Upper lobe of left lung (tissue), 6 donors: ENCODE measurements at places on chromosomes 1 and 21. TPM values are rescaled to one million over a fixed set of nuclear protein-coding genes. Genes with fewer than 3 reads are reported as not detected.

- no peaks in the 10 kb centered on the region for H3K36me3 ChIP-seq
- no peaks in the 10 kb centered on the region for H3K27me3 ChIP-seq
- DNase-seq, result no peak
- H3K27ac ChIP-seq, result peak overlapping the region; percentile 82
Measured at GRCh38 chr1:50976111-50976889, 6.3 kb downstream of the CDKN2C start.

- no peak overlapping the region for H3K4me3 ChIP-seq
- no peaks in the 10 kb centered on the region for H3K36me3 ChIP-seq
- no peaks in the 10 kb centered on the region for H3K27me3 ChIP-seq
- H3K27ac ChIP-seq, result no peak overlapping the region
- no peak for DNase-seq
Measured at GRCh38 chr1:232432313-232432712, 197.6 kb downstream of the SIPA1L2 start.

DNA sequence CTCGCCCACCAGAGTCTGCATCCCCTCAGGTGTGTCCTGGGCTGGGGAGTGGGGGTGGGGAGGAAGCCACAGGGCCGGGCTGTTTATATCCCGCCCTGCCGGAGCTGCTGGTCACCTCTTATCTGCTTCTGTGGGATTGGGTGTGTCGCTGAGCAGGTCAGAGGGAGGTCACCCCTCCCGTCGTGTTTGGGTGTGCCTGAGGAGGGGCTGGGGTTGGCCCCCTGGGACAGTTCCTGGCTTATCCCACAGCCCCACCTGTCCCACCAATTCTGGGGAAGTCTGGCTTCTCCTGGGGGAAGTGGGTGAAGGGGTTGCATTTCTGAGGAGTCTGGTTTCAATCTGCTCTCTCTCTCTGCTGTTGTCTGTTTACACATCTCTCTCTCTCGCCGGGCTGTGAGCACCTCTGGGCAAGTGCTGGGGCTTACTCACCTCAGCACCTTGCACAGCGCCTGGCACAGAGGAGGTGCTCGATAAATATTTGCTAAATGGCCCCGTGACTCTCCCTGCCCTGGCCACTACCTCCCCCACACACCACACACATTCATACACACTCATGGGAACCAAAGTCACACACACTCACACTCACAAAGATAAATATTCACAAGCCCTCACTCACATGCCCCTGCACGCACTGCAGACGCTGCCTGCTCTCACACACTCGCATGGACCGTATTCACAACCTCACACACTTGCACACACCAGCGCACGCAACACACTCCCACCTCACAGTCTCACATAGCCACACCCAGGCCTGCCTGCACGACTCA, 8.3 kb downstream of the ELF3 start:
- peak; percentile 94 for DNase-seq
- H3K27me3 ChIP-seq, result no peaks in the 10 kb centered on the region
- no peaks in the 10 kb centered on the region for H3K4me1 ChIP-seq

The COQ8A gene
- total RNA-seq, result 48.8 TPM

The GBP7 gene
- total RNA-seq, result not detected

- H3K4me1 ChIP-seq, result peaks cover 73% of the 10 kb centered on the region
- no peak for DNase-seq
- no peak overlapping the region for H3K4me3 ChIP-seq
- peak overlapping the region; percentile 85 for H3K27ac ChIP-seq
- H3K27me3 ChIP-seq, result no peaks in the 10 kb centered on the region
Measured at GRCh38 chr1:155966135-155966534, 12.2 kb downstream of the ARHGEF2 start.

GRCh38 chr1:233356705-233356987, 29.1 kb downstream of the MAP3K21 start:
- no peak overlapping the region for H3K27ac ChIP-seq
- H3K4me1 ChIP-seq, result no peaks in the 10 kb centered on the region
- no peak overlapping the region for H3K4me3 ChIP-seq
- no peak for DNase-seq

The FMO4 gene
- total RNA-seq, result 4.0 TPM

GRCh38 chr1:211468595-211468994, 23.4 kb downstream of the RD3 start:
- no peak overlapping the region for H3K4me3 ChIP-seq
- no peak overlapping the region for H3K27ac ChIP-seq
- no peaks in the 10 kb centered on the region for H3K27me3 ChIP-seq
- H3K36me3 ChIP-seq, result no peaks in the 10 kb centered on the region
- H3K4me1 ChIP-seq, result no peaks in the 10 kb centered on the region

DNA sequence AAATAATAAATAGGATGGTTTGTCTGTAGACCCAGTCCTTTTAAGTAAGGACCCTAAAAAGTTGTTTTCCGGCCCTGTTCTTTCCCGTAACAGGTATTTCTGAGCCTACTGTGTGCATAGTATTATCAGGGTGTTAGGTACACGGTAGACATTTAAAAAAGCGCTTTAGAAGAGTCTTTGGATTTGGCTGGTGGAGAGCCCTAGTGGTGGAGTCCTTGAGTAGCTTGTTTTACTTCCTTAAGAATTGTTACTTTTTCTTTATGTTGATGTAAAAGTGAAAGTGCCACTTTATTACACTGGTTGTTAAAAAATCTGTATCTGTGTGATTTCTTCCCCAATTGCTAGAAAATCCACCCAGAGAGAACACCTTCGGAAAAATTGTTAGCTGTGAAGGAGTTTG, 36.8 kb downstream of the SMYD2 start:
- no peak overlapping the region for H3K4me3 ChIP-seq
- H3K4me1 ChIP-seq, result no peaks in the 10 kb centered on the region
- DNase-seq, result no peak
- no peak overlapping the region for H3K27ac ChIP-seq
- H3K36me3 ChIP-seq, result no peaks in the 10 kb centered on the region

The MTR gene
- 32.5 TPM for total RNA-seq

DNA sequence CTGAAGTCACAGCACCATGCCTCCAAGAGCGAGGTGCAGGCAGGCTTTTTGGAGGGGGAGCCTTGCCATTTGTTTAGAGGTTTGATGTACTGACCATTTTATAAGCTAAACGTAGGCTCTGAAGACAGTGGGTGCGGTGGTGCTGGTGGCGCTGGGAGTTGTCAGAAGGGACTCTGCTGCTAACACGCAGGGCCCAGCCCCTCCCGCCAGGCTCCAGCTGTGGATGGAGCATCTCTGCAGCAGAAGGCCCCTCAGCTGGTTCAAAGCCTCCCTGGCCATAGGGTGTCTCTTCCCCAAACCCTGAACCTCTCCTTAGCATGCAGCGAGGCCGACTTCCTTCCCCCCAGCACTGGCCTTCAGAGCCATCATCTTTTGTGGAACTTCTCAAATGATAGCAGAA, 105.3 kb downstream of the AJAP1 start:
- H3K4me1 ChIP-seq, result no peaks in the 10 kb centered on the region
- DNase-seq, result no peak
- no peaks in the 10 kb centered on the region for H3K27me3 ChIP-seq
- H3K27ac ChIP-seq, result no peak overlapping the region
- no peak overlapping the region for H3K4me3 ChIP-seq

The DISC1 gene
- 16.8 TPM for total RNA-seq

DNA sequence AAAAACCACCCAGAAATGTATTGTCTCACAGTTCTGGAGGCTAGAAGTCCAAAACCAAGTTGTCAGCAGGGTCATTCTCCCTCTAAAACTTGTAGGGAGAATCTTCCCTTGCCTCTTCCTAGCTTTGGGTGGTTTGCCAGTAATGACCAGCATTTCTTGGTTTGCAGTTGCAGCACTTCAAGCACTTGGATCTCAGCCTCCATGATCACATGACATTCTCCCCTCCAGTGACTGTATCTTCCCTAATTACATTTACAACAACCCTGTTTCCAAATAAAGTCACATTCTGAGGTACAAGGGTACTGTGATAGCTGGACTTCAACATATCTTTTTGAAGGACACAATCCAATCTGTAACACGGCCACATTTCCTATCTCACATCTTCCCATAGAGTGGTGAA, 37.2 kb downstream of the EVI5 start:
- H3K4me1 ChIP-seq, result peaks cover 5% of the 10 kb centered on the region
- no peaks in the 10 kb centered on the region for H3K27me3 ChIP-seq
- H3K27ac ChIP-seq, result no peak overlapping the region
- no peak overlapping the region for H3K4me3 ChIP-seq
- DNase-seq, result no peak

GRCh38 chr1:59979666-59980065, 53.1 kb upstream of the CYP2J2 start:
- DNase-seq, result no peak
- H3K27ac ChIP-seq, result no peak overlapping the region
- no peak overlapping the region for H3K4me3 ChIP-seq
- no peaks in the 10 kb centered on the region for H3K36me3 ChIP-seq
- no peaks in the 10 kb centered on the region for H3K4me1 ChIP-seq

DNA sequence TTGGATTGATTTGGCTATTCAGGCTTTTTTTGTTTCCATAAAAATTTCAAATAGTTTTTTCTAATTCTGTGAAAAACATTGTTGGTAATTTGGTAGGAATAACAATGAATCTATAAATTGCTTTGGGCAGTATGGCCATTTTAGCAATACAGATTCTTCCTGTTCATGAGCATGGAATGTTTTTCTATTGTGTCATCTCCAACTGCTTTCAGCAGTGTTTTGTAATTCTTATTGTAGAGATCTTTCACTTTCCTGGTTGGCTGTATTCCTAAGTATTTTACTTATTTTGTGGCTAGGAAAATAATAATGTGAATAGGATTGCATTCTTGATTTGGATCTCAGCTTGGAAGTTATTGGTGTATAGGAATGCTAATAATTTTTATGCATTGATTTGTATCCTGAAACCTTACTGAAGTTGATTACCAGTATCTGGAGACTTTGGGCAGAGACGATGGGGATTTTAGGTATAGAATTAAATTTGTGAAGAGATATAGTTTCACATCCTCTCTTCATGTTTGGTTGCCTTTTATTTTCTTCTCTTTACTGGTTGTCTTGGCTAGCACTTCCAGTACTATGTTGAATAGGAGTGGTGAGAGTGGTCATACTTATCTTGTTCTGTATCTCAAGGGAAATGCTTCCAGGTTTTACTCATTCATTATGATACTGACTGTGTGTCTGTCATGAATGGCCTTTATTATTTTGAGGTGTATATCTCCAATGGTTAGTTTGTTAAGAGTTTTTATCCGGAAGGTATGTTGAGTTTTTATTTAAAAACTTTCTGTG, 57.3 kb downstream of the DRAM2 start:
- no peaks in the 10 kb centered on the region for H3K36me3 ChIP-seq
- H3K27me3 ChIP-seq, result no peaks in the 10 kb centered on the region
- H3K4me3 ChIP-seq, result no peak overlapping the region
- no peak overlapping the region for H3K27ac ChIP-seq

The ATP13A2 gene
- 67.3 TPM for total RNA-seq

The NECTIN4 gene
- total RNA-seq, result 19.9 TPM

GRCh38 chr1:169053196-169053595, 53.3 kb upstream of the ATP1B1 start:
- no peak overlapping the region for H3K27ac ChIP-seq
- no peaks in the 10 kb centered on the region for H3K4me1 ChIP-seq
- H3K36me3 ChIP-seq, result no peaks in the 10 kb centered on the region
- no peaks in the 10 kb centered on the region for H3K27me3 ChIP-seq
- H3K4me3 ChIP-seq, result no peak overlapping the region

DNA sequence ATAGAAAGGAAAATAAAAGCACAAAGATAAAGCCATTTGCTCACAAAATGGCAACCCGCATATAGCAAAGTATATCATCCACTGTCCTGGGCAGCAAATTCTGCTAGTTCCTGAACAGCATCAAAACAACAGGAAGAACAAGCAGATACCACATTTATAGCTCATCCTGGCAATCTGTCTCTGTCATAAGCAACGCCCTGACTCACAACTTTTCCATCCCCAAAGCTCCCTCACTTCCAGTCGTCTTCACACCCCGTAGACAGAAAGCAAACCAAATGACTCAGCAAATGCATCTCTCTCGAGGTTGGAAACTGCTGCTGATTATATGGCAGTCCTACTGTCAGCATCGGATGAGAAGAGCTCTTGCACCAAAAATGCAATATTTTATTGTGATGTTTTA, 65.8 kb downstream of the AK5 start:
- no peaks in the 10 kb centered on the region for H3K4me1 ChIP-seq
- DNase-seq, result no peak
- no peaks in the 10 kb centered on the region for H3K27me3 ChIP-seq
- H3K27ac ChIP-seq, result no peak overlapping the region
- no peak overlapping the region for H3K4me3 ChIP-seq

The FAM163A gene
- not detected for total RNA-seq

DNA sequence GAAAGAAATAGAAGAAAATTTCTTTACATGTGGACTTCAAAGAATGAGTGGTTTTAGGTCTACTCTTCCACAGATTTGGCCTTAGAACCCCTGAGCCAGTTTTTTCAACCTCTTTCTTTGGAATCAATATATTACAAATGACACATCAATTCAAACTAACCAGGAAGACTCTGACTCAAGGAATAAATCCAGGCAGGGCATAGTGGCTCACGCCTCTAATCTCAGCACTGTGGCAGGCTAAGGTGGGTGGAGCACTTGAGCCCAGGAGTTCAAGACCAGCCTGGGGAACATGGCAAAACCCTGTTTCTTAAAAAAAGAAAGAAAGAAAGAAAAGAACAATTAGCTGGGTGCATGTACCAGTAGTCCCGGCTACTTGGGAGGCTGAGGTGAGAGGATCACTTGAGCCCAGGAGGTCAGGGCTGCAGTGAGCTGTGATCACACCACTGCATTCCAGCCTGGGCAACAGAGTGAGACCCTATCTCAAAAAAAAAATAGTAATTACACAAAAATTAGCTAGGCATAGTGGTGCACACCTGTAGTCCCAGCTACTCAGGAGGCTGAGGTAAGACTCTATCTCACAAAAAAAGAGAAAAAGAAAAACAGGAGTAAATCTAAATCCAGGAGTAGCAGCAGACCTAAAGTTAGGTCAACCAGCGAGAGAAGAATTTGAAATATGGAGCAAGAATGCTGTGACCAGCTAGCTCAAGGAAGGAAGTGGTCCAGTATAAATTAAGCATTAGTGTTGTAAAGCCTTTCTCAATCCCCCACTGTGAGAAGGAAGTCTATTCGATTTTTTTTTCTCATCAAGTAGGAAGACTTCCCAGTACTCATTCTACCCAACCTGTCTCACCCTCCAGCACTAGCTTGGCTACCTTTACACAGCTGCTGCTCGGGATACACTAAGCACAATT, 1.9 kb downstream of the SORT1 start:
- H3K4me3 ChIP-seq, result no peak overlapping the region
- peaks cover 61% of the 10 kb centered on the region for H3K4me1 ChIP-seq
- no peaks in the 10 kb centered on the region for H3K36me3 ChIP-seq
- no peaks in the 10 kb centered on the region for H3K27me3 ChIP-seq
